ENCODE measurements at places on chromosomes 4 and X.

DNA sequence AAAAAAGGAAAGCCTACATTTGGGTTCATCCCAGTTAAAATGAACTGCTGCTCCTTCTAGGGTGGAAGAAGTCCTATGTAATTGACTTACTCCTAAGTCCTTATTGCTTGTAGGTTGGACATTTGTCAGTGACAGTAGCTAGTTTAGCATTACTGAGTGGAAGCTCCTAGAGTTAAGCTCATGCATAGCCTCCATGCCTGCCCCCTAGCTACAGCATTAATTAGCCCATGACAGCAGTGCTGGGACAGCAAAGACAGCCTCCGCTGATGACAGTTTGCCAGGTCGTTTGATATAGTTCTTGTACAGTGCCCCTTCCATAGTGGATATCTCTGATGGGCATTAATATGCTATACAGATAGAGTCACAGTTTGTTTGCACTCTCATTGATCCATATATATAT is 18.7 kb upstream of the GALNTL6 start:
- no peak for DNase-seq

- DNase-seq: no peak
These were observed 15.1 kb downstream of the LAMP2 start for GRCh38 chrX:120453985-120454384.

DNA sequence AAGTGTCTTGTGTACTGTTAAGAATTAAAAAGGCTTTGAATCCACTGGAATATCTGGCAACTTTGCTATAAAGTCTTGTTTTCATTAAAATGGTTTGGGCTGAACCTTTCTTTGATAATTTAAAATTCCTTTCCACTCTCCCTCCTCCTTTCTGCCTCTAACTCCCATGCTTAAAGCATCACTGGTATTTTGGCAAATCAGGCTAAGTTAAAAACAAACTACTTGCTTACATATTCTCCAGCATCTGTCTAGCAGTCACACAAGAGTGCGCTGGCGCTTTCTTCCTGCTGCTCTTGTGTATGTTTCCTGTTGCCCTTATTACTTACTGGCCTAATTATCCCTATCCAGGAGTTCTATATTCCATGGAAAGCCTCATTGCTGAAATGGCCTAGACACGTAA is 136.6 kb downstream of the VEGFC start:
- no peak for DNase-seq

DNA sequence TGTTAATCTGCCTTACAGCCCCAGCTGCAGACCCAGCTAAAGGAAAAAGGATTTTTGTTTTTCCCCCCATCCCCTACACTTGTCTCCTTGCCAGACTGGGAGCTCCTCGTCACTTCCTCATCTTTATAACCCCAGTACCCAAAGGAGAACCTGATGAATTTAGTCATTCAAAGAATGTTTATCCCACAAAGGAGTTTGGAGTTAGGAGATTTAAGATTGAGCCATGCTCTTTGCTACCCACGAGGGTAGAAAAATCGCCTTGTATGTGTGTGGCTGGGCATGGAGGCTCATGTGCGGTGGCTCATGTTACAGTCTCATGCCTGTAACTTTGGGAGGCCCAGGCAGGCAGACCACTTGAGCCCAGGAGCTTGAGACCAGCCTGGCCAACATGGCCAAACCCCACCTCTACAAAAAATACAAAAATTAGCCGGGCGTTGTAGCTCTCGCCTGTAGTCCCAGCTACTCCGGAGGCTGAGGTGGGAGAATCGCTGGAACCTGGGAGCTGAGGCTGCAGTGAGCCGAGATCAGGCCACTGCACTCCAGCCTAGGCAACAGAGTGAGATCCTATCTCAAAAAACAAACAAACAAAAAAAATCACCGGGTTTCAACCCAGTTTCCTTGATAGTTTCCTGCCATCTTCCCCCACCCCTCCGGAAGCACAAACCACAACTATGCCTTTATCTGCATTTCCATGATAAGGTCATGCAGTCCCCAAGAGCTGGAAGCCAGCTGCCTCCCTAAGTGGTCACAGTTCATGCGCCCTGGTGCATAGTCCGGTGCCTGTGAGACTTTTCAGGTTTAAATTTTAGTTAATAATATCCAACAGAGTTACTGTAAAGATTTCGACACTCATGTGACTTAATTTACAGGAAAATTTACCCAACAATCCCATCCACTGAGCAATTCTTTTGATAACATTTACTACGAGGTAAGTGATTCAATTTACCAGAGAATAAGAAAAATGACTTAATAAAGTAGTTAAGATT is 1.5 kb downstream of the CFAP97 start:
- DNase-seq: no peak

DNA sequence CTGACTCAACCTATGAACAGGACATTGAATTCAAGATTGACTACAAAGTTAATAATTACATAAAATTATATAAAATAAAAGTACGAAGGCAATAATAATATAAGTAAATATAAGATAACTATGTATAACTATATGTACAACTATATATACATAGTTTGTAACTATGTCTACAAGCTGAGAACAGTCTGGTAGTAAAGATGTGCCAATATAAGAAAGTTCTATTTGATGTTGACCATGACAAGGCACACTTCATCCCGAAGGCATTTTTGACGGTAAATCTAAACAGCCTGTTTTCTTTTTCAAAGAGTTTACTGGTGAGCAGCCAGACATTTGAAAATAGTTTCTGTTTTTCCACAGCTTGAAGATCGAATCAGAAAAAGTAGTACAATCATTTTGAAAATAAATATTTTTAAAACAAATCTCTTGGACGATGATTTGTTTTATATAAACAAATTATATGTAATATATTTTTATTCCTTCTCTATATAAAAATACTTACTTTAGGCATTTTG is 112.9 kb downstream of the CEP44 start:
- no peak for DNase-seq

GRCh38 chr4:5750946-5751665 is 40.1 kb downstream of the EVC start:
- DNase-seq: no peak

GRCh38 chr4:123545667-123546572 is 149.3 kb downstream of the SPRY1 start:
- no peak for DNase-seq

DNA sequence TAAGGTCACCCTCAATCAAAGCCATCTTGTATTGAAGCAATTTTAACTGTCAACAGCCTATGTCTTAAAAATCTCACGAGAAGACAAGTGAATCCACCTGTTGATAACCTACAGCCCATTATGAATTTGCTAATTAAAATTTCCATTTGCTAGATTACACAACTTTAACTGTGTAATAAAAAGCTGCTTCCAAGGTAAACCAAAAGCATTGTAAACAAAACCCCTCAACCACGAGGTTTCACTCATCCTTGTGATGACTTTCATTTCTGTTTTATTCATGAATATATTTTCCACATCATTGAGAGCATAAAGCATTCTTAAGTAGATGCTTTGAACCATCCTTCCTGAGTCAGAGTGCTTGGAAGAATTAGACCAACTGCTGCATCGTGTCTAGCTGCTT is 217.5 kb upstream of the GYPA start:
- DNase-seq: no peak

DNA sequence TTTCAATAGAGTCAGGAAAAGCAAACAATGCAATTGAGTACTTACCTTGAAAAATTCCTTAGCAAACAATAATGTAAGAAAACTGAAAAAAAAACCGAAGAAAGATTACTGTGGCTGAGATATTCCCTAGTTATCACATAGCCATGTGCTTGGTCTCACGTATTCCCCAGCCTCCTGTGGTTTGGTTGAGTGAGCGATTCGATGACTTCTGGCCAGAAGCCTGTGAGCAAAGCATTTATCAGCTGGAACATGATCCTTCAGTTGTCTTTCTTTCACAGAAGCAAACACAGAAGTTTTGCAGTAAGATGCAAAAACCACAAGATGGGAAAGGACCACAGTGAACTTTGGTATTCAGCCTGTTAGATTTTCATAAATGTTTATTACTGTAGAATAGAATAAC is 1754.3 kb upstream of the AGA start:
- no peak for DNase-seq

DNA sequence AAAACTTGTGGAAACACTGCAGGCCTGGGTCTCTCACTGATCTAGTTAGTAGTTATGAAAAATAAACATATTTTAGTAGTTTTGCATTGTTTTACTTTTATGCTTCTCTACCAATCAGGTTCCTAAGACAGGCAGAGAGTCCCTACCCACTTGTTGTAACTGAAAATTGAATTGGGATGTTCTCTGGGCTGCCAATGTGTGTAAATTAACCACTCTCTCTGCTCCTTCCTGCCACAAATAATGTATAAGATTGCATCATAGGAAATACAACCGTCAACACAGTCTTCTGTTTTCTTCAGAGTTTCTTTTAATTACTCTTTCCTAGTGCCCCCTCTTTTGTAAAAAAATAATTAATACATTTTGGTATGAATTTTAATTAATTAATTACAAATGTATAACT is 677.3 kb downstream of the FSTL5 start:
- DNase-seq: no peak

- no peak for DNase-seq
These were observed 330.5 kb upstream of the AADAT start for GRCh38 chr4:170420255-170420693.

- DNase-seq: no peak
These were observed 1712.5 kb downstream of the C4orf33 start for GRCh38 chr4:130808492-130808891.

- DNase-seq: no peak
These were observed 6.9 kb downstream of the SH3TC1 start for GRCh38 chr4:8205749-8206611.

- DNase-seq: no peak
These were observed 16.8 kb upstream of the ARSH start for GRCh38 chrX:2989565-2989964.

DNA sequence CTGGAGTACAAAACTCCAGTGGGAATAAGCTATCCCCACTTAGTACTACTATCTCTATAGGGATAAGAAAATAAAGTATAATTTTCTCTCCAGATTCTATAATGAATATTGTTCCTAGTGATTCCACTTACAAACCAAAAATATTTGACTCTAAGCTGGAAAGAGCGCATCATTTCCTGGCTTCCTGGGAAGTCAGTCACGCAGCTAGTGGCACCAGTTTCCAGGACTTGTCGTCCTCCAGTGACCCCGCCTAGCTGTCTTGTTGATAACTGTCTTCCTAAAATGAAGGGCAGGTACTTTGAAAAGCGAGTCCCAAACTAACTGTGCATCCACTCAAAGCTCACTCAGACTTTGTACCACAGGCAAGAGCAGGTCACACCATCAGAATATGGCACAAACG is 39.3 kb downstream of the LNX1 start:
- no peak for DNase-seq

GRCh38 chr4:48012824-48013223 is 3.7 kb downstream of the CNGA1 start:
- DNase-seq: no peak

GRCh38 chr4:8228319-8229250 is 29.5 kb downstream of the SH3TC1 start:
- DNase-seq: no peak

DNA sequence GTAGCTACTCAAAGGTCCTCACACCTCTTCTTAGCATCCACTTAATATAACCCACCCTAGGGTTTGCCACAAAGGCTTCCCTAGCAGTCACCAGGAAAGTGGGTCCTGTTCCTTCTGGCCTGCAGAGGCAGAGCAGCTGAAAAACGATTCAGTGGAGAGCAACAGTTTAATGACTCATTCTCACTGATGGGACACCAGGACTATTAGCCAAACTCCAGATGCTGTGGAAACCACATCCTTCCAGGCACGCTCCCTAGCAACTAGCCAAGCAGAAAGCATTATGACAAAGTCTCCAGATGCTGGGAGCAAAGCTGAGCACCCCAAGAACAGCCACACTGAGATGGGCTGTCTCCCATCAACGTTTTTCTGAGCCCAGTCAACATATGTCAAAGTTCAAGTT is 30.3 kb upstream of the UTP14A start:
- DNase-seq: no peak

- DNase-seq: no peak
These were observed 110.8 kb upstream of the PACRGL start for GRCh38 chr4:20589436-20589835.

GRCh38 chr4:54800831-54801530 is 143.2 kb downstream of the KIT start:
- DNase-seq: no peak

GRCh38 chrX:69101683-69102251 is 63.5 kb downstream of the PJA1 start:
- no peak for DNase-seq

- no peak for DNase-seq
These were observed 4.3 kb upstream of the CLNK start for GRCh38 chr4:10688846-10689245.

- no peak for DNase-seq
These were observed 282.1 kb upstream of the EMCN start for GRCh38 chr4:100799761-100800539.

- DNase-seq: no peak
These were observed 33.7 kb downstream of the PIGG start for GRCh38 chr4:532588-533317.

- no peak for DNase-seq
These were observed 94.7 kb upstream of the NEIL3 start for GRCh38 chr4:177214935-177215334.

DNA sequence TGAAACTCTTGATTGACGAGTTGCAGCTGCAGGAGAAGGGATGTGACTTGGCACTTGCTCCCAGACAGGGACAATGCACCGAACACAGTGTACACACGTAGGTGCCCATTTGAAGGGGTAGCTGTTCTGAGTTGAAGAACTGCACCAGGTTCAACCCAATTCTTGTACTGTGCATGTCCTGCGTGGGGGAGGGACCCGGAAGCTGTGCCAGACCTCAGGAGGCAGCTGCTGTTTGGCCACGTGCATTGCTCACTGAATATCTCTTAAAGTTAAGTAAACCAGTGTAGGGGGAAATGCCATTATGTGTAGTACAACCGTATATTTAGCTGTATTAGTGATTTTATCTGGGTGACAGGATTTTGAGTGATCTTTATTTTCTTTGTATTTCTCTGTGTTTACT is 12.0 kb upstream of the RBBP7 start:
- DNase-seq: no peak

- no peak for DNase-seq
These were observed 254.6 kb downstream of the GASK1B start for GRCh38 chr4:157918036-157918832.

- DNase-seq: no peak
These were observed 51.6 kb upstream of the STOX2 start for GRCh38 chr4:183853548-183853940.

DNA sequence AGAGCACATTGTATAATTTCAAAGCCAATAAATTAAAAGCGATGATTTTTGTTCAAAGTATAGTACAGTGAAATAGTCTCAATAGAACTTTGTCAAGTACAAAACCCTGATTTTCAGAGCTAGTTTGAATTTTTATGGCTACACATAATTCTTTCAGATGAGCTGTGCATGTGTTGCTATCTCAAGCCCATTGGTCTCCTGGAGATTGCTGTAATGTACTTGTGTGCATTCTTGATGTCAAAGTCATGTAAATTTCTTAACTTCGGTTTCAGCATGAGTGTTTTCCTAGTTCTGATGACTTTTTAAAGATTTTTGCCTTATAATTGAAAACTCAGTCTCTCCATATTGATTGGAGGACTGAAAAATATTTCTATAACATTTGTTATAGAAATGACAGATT is 200.8 kb downstream of the CEP135 start:
- DNase-seq: no peak

- no peak for DNase-seq
These were observed 15.0 kb upstream of the PRDM8 start for GRCh38 chr4:80182237-80182866.

GRCh38 chr4:10534820-10535219 is 77.6 kb upstream of the ZNF518B start:
- DNase-seq: no peak

GRCh38 chr4:183863155-183863825 is 41.8 kb upstream of the STOX2 start:
- DNase-seq: no peak

All from cortex of kidney (tissue), 1 donor.